ENCODE measurements at places on chromosomes 7 and 10.
A peak's percentile ranks its signal among the peaks of the same experiment; 100 is the strongest.

DNA sequence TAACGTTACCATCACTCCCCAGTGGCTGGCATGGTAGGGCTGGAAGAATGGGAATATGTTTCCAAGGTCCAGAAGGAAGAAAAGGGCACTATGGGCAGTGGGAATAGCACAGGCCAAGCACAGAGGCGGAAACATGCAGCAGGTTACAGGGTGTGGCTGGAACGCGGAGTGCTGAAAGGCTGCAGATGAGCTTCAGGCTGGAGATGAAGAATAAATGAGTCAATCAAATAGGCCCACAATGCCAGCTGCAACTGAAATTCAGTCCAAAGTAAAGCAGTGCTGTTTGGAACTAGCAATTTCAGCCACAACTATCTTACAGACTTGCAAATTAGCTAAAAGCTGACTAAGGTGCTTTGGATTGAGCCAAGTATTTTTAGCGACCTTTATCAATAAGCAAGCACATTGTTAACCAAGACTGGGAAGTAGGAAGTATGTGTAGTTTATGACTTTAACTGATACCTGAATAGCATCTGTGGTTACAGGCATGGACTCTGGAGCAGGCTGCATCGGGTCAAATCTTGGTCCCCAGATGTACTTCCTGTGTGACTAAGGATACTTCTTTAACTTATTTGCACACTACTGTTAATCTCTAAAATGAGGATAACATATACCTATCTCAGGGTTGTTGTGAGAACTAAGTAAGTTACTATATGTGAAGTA, 77.5 kb upstream of the CTTNBP2 start:
- DNase-seq = no peak

DNA sequence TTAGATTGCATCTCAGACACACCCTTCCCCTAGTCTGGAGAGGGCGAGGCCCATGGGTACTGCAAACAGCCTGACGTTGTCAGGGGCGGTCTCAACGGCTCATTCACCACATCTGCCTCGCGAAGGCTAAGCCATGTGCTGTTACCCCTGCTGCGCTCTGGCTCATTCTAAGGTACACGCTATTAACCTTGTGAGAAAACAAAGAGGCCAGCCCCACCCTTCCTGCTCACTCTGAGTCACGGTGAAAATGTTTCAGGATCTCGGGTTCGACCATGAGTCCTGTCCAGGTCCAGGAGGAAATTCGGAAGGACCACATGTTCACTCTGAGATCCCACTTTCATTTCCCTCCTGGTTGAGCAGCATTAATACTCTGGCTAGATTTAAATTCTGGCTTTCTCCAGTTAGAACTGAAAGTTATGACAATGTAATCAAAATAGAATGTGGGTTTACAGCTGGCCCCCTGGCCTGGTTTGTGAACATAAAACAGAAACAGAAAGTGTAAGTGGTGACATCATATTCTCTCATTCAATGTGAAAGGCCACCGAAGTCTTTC, 55.2 kb downstream of the EGFR start:
- peak; percentile 9 for DNase-seq

DNA sequence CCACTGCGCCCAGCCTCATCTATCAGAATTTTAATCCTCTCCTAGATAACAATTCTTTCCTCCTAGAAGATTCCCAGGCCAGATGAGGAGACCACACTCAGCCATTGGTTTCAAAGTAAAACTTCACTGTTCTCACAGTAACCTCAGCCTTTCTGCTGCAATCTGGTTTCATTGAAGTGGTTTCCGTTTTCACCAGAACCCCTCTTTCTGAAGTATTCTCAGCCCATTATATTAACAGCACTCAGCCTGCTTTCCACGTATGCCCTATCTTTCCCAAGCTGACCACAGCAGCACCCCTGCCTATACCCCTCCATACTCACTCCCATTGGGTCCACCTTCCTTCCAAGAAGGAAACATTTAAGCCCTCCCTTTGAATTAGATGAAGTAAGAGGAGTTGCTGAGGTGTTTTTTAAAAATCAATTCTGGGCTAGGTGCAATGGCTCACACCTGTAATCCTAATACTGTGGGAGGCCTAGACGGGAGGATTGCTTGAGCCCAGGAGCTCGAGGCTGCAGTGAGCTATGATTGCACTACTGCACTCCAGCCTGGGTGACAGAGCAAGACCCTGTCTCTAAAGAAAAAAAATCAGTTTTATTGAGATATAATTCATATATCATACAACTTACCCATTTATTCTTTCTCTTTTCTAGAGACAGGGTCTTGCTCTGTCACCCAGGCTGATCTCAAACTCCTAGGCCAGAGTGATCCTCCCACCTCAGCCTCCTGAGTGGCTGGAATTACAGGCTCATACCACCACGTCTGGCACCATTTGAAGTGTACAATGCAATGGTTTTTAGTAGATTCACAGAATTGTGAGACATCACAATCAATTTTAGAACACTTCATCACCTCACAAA, 11.3 kb downstream of the PLAU start:
- no peak for DNase-seq

DNA sequence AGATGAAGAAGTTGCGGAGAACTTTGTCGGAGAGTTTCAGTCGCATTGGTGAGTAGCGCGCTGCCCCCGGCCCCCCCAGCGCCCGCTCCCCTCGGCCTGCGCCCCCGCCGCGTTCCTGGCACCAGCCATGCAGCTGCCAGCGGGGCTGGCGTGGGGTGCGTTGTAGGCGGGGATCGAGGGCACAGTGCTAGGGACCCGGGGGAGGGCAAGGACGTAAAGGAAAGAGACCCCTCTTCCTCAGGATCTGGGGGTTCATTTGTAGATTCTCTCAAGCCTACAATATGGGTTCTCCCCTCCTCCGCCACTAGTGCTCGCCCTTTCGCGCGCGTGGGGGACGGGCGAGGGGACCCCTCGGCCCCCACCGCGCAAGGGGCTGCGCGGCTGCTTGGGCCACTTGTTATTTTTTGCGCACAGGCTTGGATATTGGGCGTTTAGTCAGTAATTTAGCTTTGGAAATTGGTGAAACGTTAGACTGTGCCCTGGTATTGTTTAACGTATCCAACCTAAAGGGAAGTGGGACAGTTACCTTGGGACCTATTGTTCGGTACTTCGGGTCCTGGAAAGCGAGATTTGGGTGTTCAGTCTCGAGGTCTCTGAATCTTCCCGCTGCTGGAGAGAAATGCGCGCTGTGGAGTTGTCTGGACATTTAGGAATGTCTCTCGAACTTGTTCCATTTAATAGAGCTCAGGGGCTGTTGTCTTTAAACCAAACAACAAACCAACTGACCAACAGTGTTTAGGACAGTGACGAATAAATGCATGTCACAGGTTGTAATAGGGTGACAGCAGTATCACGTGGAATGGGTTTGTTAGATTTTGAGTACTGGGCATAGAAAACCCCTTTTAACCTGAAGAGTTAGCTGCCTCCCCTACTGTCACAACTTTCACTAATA, 796 bp downstream of the CDK14 start:
- no peak for DNase-seq

- DNase-seq = no peak
Observed at GRCh38 chr7:6419310-6419773, 28.4 kb downstream of the DAGLB start.

GRCh38 chr7:26398756-26399509, 107.3 kb downstream of the SNX10 start:
- no peak for DNase-seq

DNA sequence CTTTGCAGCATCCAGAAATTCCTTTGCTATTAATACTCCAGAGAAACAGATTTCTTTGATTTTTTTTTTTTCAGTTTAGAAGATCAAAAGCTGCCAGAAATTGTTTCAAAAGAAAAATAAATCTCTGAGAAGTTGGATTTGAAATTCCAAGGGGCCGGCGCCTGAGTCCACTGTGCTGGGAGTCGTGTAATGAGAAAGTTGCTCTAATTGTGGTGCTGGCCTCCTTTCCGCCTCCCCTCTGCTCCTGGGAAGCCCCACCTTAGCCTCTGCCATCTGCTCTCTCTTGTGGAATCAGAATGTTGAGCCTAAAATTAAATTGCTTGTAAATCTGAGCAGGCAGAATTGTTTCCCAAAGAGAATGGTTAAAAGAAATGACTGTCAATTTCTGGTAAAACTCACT, 93.3 kb downstream of the EMX2 start:
- no peak for DNase-seq

DNA sequence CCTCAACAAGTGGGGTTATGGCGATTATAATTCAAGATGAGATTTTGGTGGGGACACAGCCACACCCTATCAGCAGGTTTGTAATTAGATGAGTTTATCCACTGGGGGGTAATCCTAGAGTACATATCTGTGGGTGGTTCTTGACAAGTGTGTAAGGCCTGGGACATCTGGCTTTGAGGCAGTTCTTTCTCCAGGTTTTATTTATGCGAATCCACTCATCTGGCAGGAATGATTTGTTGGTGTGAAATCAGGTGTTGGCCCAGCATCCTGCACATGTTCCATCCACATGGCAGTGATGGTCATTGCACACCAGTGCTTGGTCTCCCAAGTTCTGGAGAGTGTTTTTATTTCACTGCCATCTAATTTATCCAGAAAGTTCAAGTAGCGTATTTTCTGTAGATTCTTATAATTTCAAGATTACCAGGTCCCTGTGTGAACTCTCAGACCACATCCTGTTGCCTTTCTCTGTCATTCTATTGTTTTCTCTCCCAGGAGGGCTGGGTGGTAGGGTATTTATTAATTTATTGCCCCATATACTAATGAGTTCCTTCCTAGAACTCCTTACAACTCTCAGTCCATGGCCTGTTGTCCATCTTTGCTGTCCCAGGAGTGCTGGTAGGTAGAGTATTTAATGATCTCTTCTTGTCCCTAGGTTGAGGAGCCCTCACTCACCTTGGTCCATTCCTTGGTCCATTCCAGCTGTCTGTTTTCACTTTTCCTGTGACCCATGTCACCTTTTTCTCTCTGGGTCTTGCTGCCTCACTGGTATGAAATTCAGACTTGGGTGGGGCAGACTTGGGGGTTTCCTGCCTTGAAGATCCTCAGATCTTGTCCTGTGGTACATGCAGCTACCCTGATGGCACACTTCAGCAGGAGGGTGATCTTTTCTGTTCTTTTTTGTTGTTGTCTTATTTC, 10.4 kb downstream of the RALA start:
- DNase-seq = no peak

Data from T-helper 9 cell (primary cell).